ENCODE measurements at places on chromosomes 13 and 19. TPM values are rescaled to one million over a fixed set of nuclear protein-coding genes. Genes with fewer than 3 reads are reported as not detected.

Gene PRTN3
- total RNA-seq, result not detected

Gene RFPL4AL1
- total RNA-seq, result not detected

Gene RNF225
- total RNA-seq, result 0.27 TPM

Gene NLRP4
- not detected for total RNA-seq

Gene SIAH3
- not detected for total RNA-seq

Gene OR7D2
- not detected for total RNA-seq

Gene IL12RB1
- total RNA-seq, result 28.1 TPM

Gene SLC7A10
- total RNA-seq, result not detected

Gene SBNO2
- total RNA-seq, result 38.5 TPM

Gene CRX
- not detected for total RNA-seq

Gene ITGBL1
- 0.16 TPM for total RNA-seq

Gene FXYD7
- total RNA-seq, result not detected

Gene ZNF177
- 0.21 TPM for total RNA-seq

Gene SHC2
- 0.08 TPM for total RNA-seq

Gene LGALS4
- total RNA-seq, result 2.1 TPM

Gene PALM
- 0.37 TPM for total RNA-seq

GRCh38 chr19:40358773-40359172 is 10.3 kb downstream of the PLD3 start:
- H3K27ac ChIP-seq, result peak overlapping the region; percentile 52
- peaks cover 40% of the 10 kb centered on the region for H3K4me1 ChIP-seq
- H3K4me3 ChIP-seq, result no peak overlapping the region
- no peaks in the 10 kb centered on the region for H3K36me3 ChIP-seq
- DNase-seq, result peak; percentile 76

- no peak overlapping the region for H3K4me3 ChIP-seq
- H3K27me3 ChIP-seq, result no peaks in the 10 kb centered on the region
- DNase-seq, result no peak
These were observed 57.7 kb upstream of the TEX29 start for GRCh38 chr13:111262715-111263114.

- DNase-seq, result no peak
- H3K27ac ChIP-seq, result no peak overlapping the region
- H3K4me1 ChIP-seq, result no peaks in the 10 kb centered on the region
- no peak overlapping the region for H3K4me3 ChIP-seq
These were observed 13.3 kb upstream of the CCL25 start for GRCh38 chr19:8039231-8039630.

- H3K4me3 ChIP-seq, result no peak overlapping the region
- H3K27ac ChIP-seq, result no peak overlapping the region
- no peaks in the 10 kb centered on the region for H3K27me3 ChIP-seq
- DNase-seq, result no peak
- H3K36me3 ChIP-seq, result no peaks in the 10 kb centered on the region
These were observed 256.1 kb downstream of the DACH1 start for GRCh38 chr13:71610876-71611275.

DNA sequence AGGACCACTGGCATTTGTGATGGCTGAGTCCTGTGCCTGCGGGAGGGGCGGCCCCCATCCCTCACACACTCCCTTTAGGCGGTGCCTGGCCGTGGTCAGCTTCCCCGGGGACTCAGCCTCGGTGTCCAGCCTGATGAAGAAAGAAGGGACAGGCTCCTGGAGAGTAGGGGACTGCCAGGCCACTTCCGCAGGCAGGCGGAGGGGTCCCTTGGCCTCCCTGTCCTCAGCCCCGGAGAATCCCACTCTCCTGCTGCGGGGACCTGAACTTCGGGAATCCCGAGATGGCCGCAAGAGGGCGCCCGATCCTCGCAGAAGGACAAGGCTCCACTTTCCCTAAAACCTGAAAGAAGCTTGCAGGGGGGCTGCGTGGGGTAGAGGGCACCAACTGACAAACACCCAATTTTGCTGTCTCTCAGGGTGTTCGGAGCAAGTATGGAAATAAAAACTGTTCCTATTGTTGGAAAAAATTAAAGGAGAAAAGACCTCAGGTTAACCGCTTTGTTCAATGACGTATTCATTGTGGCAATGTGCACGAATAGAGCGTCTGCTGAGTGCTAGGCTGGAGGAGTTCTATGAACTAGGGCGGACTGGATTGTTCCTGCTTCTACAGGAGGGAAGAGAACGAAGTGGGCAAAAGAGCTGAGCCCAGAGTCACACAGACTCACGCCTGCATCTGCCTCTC is 297.3 kb downstream of the ZNF536 start:
- no peak overlapping the region for H3K4me3 ChIP-seq
- no peak for DNase-seq
- no peaks in the 10 kb centered on the region for H3K36me3 ChIP-seq
- no peak overlapping the region for H3K27ac ChIP-seq
- no peaks in the 10 kb centered on the region for H3K4me1 ChIP-seq

DNA sequence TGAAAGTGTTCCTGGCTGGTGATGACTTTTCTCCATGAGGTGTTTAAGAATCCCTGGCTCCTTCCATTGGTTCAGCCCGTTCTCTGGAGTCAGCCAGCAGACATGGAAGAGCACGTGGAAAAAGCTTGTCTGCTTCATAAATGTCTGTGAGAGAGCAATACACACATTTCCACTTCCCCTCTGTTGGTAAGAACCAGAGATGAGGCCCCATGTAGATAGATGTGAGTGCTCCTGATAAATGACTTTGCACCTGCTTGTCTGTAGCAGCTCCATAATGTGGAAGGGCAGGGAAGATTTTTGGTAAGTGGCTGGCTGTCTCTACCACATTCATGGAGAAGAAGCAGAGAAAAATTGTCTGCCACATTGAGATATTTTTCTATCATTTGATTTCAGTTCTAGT is 325.8 kb downstream of the LMO7 start:
- DNase-seq, result no peak
- H3K27me3 ChIP-seq, result no peaks in the 10 kb centered on the region
- H3K36me3 ChIP-seq, result no peaks in the 10 kb centered on the region
- H3K27ac ChIP-seq, result no peak overlapping the region

DNA sequence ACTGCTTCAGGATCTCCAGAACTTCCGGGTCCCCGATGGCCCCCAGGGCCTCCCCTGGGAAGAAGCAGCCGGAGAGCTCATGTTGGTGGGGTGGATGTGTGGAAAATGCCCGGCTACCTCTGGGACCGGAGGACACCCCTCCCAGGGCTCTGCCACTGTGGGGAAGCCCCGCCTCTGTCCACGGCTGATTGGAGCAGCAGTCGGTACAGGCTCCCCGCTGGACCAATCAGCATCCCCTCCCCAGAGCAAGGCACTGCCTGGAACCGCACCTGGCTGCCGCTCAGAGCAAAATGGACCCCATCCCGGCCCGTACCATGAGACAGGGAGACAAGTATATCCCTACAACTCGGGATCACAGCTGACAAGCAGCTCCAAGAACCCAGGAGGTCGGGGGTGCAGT is 6.4 kb downstream of the DOHH start:
- H3K27ac ChIP-seq, result no peak overlapping the region
- peaks cover 19% of the 10 kb centered on the region for H3K36me3 ChIP-seq
- no peak for DNase-seq
- no peaks in the 10 kb centered on the region for H3K4me1 ChIP-seq

DNA sequence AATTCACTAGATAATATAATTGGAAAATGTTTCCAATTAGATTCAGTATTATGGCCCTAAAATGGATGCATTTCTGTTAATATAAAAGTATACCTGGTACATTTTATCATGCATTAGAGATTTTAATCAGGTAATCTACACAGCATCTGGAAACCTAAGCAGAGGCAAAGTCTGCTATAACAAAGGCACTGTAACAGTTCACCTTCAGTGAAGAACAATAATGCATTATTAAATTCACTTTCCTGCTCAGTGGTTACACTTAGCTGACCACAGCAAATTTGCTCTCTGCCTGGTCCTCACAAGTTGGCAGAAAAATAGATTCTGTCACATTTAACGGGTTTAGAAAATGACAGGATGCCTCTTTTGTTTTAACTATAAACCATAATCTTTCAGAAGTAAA is 326.9 kb downstream of the DACH1 start:
- no peaks in the 10 kb centered on the region for H3K36me3 ChIP-seq
- no peak for DNase-seq
- H3K4me1 ChIP-seq, result no peaks in the 10 kb centered on the region

DNA sequence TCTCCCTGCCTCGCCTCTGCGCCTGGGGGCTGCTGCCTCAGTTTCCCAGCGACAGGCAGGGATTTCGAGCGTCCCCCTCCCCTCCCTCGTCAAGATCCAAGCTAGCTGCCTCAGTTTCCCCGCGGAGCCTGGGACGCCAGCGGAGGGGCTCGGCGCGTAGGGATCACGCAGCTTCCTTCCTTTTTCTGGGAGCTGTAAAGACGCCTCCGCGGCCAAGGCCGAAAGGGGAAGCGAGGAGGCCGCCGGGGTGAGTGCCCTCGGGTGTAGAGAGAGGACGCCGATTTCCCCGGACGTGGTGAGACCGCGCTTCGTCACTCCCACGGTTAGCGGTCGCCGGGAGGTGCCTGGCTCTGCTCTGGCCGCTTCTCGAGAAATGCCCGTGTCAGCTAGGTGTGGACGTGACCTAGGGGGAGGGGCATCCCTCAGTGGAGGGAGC is 722 bp upstream of the ICAM1 start:
- no peak for DNase-seq
- H3K27me3 ChIP-seq, result no peaks in the 10 kb centered on the region
- H3K36me3 ChIP-seq, result peaks cover 10% of the 10 kb centered on the region
- H3K4me3 ChIP-seq, result peak overlapping the region; percentile 92

- DNase-seq, result no peak
- H3K36me3 ChIP-seq, result no peaks in the 10 kb centered on the region
- H3K27ac ChIP-seq, result no peak overlapping the region
- no peak overlapping the region for H3K4me3 ChIP-seq
- H3K27me3 ChIP-seq, result no peaks in the 10 kb centered on the region
These were observed 375.4 kb upstream of the ZNF507 start for GRCh38 chr19:31970027-31970461.

DNA sequence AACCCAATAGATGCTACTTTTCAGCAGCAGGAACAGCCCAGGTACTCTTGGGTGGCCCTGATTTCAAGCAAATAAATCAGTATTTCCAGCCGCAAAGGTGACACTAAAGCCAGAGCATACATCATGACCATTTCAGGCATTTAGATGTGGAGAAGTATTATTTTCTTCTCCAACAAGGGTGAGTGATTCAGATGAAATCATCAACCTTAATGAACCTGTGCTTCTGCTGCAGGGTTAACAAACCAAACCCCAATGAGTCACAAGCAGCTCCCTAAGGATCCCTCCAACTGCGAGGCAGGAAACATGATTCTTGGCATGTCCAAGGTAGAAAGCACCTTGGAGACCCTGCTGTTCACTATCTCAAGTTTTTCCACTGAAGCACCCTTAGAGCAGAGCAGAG is 32.7 kb downstream of the MBNL2 start:
- no peak overlapping the region for H3K4me3 ChIP-seq
- DNase-seq, result no peak
- peaks cover 12% of the 10 kb centered on the region for H3K4me1 ChIP-seq
- no peaks in the 10 kb centered on the region for H3K27me3 ChIP-seq

- 0 out of 2 replicates have a peak, but pooled peaks cover 2% of the 10 kb centered on the region for H3K27me3 ChIP-seq
- H3K27ac ChIP-seq, result no peak overlapping the region
- H3K4me1 ChIP-seq, result peaks cover 9% of the 10 kb centered on the region
- no peaks in the 10 kb centered on the region for H3K36me3 ChIP-seq
- H3K4me3 ChIP-seq, result no peak overlapping the region
- no peak for DNase-seq
These were observed 4.5 kb downstream of the SCN1B start for GRCh38 chr19:35034588-35035382.

DNA sequence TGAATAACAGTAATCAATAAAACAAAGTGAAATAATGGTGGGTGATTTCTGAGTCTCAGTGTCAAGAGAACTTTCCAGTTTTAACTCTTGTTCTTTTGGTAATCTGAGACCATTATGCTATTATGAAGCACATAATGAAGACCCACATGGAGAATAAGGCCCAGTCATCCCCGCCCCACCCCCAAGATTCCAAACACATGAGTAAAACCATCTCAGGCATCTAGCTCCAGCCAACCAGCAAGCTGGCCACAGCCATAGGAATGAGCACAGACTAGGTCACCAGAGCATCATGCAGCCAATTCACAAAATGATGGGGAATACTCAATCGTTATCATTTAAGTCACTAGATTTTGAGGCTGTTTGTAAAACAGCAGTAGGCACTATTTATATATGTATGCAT is 1769.0 kb upstream of the PCDH20 start:
- no peaks in the 10 kb centered on the region for H3K4me1 ChIP-seq
- no peak overlapping the region for H3K27ac ChIP-seq
- no peaks in the 10 kb centered on the region for H3K36me3 ChIP-seq
- no peaks in the 10 kb centered on the region for H3K27me3 ChIP-seq
- H3K4me3 ChIP-seq, result no peak overlapping the region
- DNase-seq, result no peak

GRCh38 chr13:52103386-52103785 is 25.5 kb downstream of the NEK5 start:
- H3K27me3 ChIP-seq, result no peaks in the 10 kb centered on the region
- no peak for DNase-seq
- H3K36me3 ChIP-seq, result no peaks in the 10 kb centered on the region
- H3K27ac ChIP-seq, result no peak overlapping the region
- H3K4me1 ChIP-seq, result no peaks in the 10 kb centered on the region

- no peaks in the 10 kb centered on the region for H3K27me3 ChIP-seq
- no peaks in the 10 kb centered on the region for H3K4me1 ChIP-seq
- no peaks in the 10 kb centered on the region for H3K36me3 ChIP-seq
- H3K27ac ChIP-seq, result no peak within 1 kb of the TSS
- DNase-seq, result no peak
- H3K4me3 ChIP-seq, result no peak within 1 kb of the TSS
These were observed at the start of gene PLIN4 for GRCh38 chr19:4518345-4519171. TSS of gene PLIN4 (minus strand) at chr19:4518486. CDS start at chr19:4518272, 214 bp downstream.

DNA sequence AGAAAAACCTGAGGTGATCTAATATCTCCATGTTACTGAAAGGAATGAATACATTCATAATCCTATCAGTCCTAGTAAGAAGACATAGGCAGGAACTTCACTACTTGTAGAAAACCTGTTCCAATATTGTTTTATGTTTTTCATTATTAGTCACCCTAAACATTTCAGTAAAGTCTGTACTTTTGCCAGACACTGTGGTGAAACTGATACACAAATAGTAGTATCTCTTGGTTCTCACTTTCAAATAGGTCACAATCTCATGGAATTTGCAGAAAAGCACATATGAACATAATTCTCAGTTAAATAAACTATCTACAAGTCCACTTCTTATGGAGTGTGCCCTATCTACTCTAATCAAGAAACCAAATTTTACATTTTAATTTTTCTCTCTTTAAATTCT is 88.3 kb upstream of the PCDH9 start:
- H3K4me1 ChIP-seq, result no peaks in the 10 kb centered on the region
- H3K27me3 ChIP-seq, result no peaks in the 10 kb centered on the region
- DNase-seq, result no peak
- no peak overlapping the region for H3K4me3 ChIP-seq
- H3K36me3 ChIP-seq, result no peaks in the 10 kb centered on the region

GRCh38 chr19:33428627-33429125 is 55.2 kb downstream of the CEBPG start:
- no peaks in the 10 kb centered on the region for H3K36me3 ChIP-seq
- no peaks in the 10 kb centered on the region for H3K4me1 ChIP-seq
- DNase-seq, result no peak
- no peak overlapping the region for H3K4me3 ChIP-seq

DNA sequence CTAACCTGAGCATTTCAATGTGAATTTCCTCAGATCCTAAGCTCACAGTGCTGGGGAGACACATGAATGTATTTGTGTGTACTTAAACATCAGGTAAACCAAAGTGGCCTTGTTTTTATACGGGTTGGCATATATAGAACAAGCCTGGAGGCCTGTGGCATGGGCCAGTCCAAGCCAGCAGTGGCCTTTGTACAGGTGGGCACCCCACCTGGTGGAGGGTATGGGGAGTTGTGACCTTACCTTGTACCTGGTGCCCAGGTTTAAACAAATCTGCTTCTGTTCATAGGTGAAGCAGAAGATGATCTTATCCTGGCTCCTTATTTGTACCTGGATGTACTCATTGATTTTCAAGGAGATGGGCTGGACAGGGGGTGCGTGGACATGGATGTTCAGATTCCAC is 71.0 kb downstream of the ERICH6B start:
- no peak overlapping the region for H3K4me3 ChIP-seq
- H3K27ac ChIP-seq, result no peak overlapping the region
- H3K36me3 ChIP-seq, result no peaks in the 10 kb centered on the region
- no peaks in the 10 kb centered on the region for H3K27me3 ChIP-seq
- no peaks in the 10 kb centered on the region for H3K4me1 ChIP-seq

All from GM12878 (cell line).